B cell (primary cell): ENCODE measurements at places on chromosomes 2 and 18.

DNA sequence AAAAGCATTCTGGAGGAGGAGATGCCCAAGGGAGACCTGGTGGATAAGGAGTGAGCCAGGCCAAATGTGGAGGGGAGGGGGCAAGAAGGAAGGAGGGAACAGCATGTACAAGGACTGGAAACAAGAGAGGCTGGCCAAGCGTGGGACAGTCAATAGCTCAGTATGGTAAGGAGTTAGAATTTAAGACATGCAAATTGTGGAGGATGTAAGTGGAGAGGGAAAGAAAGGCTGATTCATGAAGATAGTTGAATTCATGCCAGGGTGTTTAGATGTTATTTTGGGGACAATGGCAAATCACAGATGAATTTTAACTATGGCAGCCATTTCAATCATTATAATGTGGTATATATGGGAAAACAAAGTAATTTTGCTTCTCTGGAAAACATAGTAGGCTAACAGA, 462.3 kb downstream of the MEIS1 start:
- DNase-seq, result no peak

DNA sequence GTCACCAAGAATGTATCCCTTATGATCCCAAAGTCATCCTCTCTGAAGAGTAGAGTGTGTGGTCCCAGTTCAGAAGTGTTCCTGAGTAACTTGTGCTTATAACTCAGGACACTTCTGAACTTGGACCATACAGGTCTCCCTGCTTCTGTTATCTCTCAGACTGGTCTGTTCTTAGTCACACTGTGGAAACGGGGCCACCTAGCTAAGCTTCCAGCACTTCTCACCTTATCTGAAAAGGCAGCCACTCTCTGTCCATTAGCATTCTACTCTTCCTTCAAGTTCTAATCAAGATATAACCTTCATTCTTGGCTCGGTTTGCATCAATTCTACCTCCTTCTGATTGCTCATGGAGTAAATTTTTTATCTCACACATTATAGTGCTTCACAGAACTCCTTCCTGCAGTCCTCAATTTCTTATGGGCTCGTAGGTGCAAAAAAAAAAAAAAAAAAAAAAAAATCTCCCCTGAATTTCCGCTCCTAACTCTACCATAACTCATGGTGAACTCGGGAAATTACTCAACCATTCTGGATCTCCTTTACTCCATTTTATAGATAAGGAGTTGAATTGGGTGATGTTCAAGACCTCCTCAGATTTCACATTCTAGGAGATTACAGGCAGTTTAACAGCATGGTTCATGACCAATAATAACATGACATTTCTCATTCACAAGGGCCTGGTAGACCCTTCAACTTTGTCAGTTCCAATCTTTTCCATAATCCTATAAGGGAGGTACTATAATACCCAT, 108.4 kb downstream of the TACR1 start:
- DNase-seq, result no peak

GRCh38 chr2:201126308-201127151, 10.6 kb downstream of the CFLAR start:
- DNase-seq, result peak; percentile 50

DNA sequence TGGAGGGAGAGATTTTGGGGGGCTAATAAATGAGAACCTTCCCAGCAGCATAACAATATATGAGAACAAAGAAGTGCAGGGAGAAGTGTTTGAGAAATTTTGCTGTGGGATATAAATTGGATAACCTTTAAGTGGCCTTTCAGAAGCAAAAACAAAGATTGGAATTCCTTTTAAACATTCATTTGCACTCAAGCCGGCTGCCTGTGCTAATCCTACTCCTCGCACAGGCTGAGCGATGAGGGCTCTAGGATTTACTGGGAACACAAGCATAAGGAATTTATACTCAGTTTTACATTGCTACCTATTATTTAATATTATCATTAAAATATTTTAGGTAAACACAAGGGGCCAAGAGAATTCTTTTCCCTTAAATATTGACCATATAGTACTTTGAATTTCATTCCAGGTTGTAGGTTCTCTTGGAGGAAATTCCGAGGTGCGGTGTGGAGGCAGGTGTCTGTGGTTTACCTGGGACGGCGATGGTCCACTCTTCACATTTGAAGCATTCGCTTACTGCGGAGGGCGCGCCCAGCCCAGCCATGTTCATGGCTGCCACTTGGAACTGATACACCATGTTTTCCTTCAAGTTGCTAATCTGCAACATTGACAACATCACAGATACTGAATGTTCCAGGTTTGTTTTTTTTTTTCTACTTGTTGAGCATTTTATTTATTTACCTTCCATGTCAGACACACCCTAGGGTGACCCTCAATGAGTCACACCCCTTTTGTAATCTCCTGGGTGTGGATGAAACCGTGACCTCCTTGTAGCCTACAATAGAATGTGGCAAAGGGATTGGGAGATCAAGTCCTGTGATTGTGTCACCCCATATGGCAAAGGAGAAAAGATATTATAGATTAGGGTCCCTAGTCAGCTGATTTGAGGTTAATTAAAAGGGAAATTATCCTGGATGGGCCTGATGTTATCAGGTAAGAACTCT, 100.1 kb downstream of the MYOM1 start:
- no peak for DNase-seq

DNA sequence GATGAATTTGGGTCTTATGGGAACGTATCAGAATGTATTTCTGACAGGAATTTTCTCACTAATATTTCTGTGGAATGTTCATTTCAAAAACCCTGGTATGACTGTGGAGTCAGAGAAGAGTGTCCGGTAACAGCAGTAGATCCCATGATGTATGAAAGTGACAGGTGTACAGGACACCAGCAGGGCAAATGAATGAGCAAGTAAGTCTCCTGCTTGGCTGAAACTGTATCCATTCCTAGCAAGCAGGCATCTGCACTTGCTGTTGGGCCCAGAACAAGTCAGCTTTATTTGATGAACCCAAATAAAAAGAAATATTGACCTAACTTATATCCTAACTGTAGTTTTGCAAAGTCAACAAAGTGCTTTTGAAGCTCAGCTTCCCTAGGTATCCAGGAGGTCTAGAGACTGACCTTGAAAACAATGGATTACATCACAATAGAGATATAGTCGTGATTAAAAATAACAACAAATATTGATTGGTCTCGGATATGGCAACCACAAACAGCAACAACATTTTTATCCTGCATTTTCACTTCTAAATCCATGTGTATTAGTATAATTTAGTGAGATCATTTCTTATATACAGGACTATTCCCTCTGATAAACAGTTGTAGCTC, 37.6 kb downstream of the NXPH2 start:
- DNase-seq, result no peak

DNA sequence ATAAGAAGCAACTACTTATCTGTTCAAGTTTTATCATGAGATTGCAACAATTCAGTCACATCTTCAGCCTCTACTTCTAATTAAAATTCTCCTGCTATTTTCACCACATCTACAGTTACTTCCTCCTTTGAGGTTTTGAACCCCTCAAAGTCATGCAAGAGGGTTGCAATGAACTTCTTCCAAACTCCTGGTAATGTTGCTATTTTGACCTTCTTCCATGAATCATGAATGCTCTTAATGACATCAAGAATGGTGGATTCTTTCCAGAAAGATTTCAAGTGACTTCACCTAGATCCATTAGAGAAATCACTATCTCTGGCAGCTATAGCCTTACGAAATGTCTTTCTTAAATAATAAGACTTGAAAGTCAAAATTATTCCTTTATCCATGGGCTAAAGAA, 1052.8 kb upstream of the NRXN1 start:
- no peak for DNase-seq

DNA sequence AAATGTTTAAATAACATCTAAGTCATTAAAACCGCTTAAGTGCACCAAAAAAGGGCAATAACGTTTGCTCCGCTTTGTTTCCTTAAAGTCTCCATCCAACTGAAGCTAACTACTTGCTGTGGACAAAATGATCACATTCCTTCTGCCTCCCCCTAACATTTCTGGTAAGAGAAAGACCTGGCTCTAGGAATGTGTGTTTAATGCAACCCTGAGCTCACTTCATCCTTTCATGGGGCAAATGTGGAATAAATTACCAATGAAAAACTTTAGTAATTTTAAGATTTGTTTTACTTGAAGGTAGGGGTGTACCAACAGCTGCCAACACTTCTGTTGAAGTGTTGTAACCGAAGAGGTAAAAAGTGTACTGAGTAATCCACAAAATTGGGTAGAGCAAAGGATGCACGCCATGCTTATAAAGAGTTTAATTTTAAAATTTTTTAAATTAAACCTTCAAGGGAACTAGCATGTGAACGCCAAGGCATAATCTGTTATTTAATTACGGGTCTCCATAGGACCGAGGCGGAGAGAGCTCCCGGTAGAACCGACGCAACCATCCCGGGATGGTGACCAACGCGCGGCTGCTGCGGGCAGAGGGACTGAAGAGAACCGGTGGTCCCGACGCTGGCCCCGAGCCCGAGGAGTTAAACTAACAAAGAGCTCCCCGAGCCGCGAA, 1.1 kb downstream of the HNRNPLL start:
- peak; percentile 33 for DNase-seq

GRCh38 chr2:53422979-53423378, 344.6 kb upstream of the CHAC2 start:
- DNase-seq, result no peak

DNA sequence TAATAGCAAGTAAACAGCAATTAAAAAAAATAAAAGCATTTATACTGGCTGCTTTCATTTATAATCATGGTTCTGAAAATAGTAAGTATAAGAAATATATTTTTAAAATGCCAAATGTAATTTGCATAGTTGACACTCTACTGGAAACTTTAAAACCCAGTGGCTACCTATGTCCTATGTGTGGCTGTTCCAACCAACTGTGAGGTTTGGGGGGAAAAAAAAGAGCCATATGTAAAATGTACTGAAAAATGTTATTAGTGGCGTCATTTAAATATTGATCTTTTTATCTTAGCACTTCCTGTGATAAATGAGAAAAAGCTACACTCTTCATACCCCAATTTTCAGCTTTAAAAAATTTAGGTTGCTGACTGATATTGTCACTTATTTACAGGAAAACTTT, 270.7 kb downstream of the TCF4 start:
- DNase-seq, result no peak

DNA sequence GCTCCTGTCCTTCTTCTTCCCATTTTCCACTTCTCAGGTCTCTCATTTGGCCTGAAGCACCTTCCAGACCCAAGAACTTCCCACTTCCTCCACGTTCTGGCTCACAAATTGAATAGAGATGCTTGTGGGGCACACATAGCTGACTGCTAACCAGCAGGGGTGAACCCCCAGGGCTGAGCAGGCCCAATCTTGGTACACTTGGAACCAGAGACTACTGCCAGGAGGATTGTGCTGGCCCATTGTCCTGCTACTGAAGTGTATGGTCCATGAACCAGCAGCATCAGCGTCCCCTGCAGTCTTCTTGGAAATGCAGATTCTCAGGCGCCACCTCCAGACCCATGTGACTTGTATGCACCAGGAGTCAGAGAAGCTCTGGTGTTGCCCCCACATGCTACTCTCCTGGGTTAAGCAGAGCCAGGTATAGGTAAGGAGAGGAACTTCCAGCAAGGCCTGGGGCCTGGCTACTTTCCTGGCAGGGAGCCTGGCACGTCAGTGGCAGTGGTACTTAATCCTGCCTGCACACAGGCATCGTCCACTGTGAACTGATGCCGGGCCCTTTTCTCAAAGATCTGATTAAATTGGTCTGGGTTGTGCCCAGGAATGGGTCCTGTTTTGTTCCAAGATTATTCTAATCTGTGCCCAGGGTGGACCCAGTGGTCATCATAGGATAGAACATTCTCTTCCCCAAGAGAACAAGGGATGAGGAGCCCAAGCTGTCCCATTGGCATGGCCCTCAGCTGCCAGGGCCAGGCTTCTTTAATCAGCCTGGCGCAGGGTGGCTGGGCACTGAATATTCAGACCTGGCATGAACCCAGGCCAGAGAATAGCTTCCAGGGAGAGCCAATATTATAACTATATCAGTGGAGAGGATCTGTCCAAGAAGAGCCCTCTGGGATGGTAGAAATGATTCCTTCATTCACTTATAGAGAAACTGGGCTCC, 248.7 kb downstream of the SOX11 start:
- no peak for DNase-seq

DNA sequence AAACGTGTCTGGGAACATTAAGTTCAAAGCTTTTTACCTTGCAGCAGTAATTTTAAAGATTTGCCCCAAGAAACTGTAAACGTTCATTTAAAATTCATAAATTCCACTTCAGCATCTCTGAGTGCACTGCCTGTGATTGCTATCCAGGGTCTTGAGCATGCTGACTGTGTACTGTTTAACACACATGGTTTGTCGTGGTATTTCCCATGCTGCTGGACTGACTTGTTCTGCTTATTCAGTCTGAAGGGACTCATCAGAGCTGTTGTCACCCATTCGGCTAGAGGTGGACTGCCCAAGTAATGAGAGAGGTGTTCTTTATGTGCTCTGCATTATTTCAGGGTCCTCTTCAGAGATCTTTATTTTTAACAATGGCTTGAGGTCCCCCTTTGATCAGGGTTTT, 53.1 kb downstream of the RHBDD1 start:
- no peak for DNase-seq

GRCh38 chr2:232330068-232330999, 48.2 kb upstream of the ALPP start:
- DNase-seq, result no peak

GRCh38 chr2:12704378-12704777, 12.4 kb upstream of the TRIB2 start:
- DNase-seq, result no peak

DNA sequence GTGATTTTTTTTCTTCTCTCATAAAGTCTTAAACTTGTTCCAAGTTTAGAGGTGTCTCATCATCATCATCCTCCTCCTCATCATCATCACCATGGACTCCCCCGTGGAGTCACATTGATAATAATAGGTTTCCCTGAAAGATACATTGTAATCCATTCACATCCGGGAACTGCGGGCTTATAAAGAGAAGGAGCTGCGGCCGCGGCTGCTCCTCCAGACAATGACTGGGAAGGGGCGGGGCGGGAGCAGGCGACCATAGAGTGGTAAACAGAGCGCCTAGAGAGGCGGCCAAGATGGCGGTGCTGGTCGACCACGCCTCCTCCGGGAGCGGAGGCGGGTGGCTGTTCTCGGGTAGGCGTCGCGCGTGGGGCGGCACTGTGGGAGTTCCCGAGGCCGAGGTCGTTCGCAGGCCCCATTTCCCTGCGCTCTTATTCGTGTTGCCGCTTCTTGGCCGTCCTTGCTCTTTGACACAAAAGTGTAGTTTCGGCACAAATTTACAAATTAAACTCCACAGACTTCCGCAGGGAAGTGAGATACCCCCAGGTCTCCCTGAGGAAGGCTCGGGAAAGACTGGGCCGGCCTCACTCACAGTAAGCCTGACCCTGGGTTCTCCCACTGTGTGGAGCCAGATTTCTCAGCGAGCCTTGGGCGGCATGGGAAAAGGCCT, 1.8 kb upstream of the TCF4 start:
- peak; percentile 95 for DNase-seq
